Activated CD4-positive, CD25-positive, alpha-beta regulatory T cell treated with anti-CD3 and anti-CD28 coated beads, Interleukin-2, amount 50 U/mL, for 16 hours (primary cell): ENCODE measurements at places on chromosomes 12 and 14.

DNA sequence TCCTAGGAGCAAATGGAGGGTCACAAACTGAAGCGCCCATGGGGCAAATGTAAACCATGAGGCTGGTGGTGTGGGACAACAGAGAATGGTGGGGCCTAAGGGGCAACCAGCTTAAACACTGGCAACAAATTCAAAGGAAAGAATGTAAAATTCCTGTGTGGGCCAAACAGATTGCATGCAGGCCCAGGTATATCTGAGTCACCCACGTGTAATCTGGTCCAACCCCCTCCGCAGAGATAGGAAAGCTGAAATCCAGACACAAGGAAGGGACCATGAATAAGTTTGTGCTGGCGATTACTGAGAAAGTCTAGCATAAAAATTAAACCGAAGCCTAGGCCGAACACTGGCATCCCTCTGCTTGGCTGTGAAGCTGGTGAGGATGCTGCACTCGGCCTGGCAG lies 71.6 kb downstream of the ITPK1 start:
- no peak for DNase-seq

DNA sequence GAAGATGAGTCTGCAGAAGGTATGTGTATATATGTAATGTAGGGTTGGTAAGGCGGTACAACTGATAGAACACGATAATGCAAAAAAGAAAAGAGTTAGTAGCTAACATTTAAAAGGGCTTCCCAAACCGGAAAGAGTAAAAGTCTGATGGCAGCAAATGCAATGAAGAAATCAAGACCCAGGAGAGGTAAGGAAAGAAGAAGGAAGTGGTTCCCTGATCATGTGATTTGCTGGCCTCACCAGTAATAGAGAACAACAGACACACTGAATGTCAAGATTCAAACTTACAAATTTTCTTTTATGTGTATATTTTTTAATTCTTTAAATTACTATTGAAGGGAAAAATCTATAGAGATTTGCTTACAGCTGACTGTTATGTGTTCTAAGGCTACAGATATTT lies 18.4 kb downstream of the ZFC3H1 start:
- no peak for DNase-seq

GRCh38 chr12:101485021-101485420 lies 9.9 kb downstream of the SPIC start:
- DNase-seq: no peak

DNA sequence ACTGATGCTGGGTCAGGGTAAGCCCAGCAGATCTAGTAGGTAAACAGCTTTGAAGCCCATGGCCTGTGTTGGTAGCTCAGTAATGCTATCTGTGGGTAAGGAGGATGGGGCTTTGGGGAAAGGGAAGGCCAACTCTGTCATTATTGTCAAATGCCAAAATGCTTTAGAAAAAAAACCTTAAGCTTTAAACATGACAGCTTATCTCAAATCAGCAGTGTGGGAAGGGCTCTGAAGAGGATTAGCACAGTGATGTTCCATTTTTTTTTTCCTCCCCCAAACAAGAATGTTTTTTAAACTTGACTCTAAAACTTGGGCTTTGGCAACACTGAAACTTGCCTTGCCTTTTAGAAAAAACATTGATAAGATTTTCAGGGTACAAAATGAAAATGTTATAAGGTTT lies 11.7 kb downstream of the DAAM1 start:
- DNase-seq: no peak

GRCh38 chr14:22814941-22815713 lies at the start of gene SLC7A7:
Gene SLC7A7, minus strand, starts transcription at chr14:22815435. Its CDS starts 2,037 bp downstream, at chr14:22813398.
- DNase-seq: no peak

GRCh38 chr14:36580856-36581831 lies 1.3 kb downstream of the NKX2-8 start:
- no peak for DNase-seq

GRCh38 chr14:66404051-66404545 lies 82.1 kb upstream of the CCDC196 start:
- no peak for DNase-seq

DNA sequence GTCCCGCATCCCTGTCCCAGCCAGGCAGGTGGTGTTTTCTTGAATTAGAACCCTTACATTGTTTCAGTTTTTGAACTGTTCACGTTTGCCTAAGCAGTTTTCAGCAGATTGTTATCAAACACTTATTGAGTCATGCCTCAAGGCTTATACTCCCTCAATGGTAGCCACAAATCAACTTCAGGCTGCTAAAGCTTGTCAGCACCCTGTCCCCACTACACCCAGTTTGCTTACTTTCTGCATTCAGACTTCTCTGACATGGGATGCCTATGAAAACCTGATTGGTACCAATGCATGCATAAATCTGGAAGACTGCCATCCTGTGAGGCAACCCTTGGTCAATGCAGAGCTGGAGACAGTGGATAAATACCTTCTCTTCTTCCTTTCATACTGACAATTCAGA lies 225.4 kb downstream of the BTG1 start:
- DNase-seq: no peak

GRCh38 chr14:100670017-100670752 lies 56.5 kb upstream of the DLK1 start:
- DNase-seq: no peak

GRCh38 chr12:108750526-108750925 lies 19.2 kb upstream of the CORO1C start:
- DNase-seq: no peak

DNA sequence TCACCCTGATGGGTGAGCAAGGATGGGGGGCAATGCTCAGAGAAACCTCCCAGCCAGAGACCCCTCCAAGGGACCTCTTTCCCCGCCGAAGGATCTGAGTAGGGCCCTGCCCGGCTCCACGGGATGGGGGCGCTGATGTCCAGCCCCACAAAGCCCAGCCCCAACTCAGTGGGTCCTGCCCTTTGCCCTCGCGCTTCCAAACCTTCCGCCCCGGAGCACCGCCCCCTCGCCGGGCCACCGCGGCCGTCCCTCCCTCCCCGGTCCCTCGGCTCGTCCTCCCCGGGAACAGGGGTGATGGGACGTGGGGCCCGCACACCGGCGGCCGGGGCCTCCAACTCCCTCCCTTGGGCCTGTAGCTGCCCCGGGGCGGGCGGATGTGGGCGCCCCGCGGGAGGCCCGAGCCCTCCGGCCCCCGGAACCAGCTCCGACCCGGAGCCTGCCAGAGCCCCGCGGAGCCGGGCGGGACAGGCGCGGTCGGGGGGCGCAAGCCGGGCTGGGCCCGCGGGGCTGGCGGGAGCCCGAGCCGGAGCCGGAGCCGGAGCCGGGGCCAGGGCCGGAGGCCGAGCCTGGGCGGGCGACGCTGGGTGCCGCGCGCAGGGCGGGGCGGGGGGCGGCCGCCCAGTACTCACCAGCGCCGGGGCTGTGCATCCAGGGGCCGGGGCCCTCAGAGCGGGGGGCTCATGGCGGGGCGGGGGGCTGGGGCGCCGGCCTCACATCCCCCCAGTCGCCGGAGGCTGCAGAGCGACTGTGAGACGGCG lies 386 bp downstream of the HDAC7 start:
- DNase-seq: no peak

DNA sequence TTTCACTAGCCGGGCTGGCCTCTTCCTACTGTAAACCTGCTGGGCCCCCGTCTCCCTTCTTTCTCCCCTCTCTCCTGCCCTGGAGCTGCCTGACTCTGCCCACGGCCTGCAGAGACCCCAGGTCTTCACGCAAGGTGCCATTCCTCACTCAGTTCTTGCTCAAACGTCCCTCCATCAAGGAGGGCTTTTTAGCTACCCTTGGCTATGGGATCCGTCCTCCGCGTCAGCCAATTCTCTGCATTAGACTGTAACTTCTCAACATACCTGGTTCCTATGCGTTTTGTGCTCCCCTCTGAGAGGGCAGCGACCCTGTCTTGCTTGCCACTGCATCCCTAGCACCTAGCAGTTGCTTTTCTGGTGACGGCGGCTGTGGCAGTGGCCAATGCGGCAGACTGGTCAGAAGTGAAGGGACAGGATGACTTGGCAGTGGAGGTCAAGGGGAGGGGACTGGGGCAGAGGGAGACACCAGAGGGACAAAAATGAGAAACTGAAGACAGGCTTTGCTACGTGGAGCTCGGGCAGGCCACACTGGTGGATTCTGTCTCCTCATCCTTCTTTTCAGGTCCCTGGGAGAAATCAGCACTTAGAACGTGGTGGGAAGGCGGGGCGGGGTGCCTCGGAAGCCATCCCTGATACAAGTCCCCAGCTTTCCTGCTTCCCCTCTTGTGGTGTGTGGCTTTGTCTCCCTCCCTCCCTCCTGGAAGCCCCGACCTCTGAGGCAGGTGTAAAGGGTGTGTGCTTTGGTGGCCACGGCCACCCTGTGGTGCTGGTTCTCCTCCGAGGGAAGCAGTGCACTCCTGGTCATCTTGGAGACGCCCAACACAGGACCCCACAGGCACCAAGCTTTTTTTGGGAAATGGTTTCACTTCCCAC lies 1.8 kb downstream of the B3GNT4 start:
- no peak for DNase-seq

- DNase-seq: no peak
These were observed 459.6 kb downstream of the ZFP36L1 start for GRCh38 chr14:68333262-68333661.

DNA sequence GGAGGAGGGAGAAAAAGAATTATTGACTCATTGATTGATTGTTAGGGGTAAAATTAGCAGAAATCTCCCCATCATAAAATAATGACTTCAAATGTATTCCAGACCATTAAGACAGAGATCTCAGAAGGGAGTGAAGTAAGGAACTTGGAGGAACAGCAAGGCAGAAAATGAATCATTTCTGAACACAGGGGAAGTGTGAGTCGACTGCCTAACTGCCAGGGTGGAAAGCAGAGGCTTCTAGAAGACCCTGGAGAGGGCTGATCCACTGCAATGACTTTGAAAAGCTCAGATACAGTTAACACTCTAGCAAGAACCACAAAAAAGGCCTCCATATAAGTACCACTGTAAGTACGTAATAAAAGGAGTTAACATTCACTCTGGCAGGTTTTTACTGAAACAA lies 9.7 kb downstream of the GLTP start:
- no peak for DNase-seq

DNA sequence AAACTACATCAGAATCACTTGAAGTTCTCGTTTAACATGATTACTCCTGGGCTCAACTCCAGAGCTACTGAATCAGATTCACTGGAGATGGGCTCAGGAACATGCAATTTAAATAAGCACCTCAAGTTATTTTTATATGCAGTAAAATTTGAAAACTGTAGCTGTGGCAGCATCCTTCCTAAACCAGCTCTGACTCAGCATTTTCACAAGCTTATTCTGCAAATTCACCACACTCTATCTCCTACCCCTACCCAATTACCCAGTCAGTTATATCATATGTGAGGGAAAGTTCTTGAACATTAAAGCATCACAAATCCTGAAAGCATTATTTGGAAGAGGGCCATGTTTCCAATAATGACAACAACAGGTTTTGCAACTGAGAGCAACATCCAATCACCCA lies 24.2 kb upstream of the LRRC9 start:
- DNase-seq: no peak

GRCh38 chr14:76720382-76720813 lies 40.9 kb upstream of the VASH1 start:
- no peak for DNase-seq

- no peak for DNase-seq
These were observed 52.3 kb upstream of the BCL2L14 start for GRCh38 chr12:12018454-12018853.

- DNase-seq: no peak
These were observed 74.0 kb upstream of the PELI2 start for GRCh38 chr14:56044196-56044595.
